HFFc6 (cell line): ENCODE measurements at places on chromosomes 7 and 10. TPM values are rescaled to one million over a fixed set of nuclear protein-coding genes. Genes with fewer than 3 reads are reported as not detected.
A peak's percentile ranks its signal among the peaks of the same experiment; 100 is the strongest.

GRCh38 chr10:50624866-50625501, 1.2 kb upstream of the SGMS1 start:
- DNase-seq: peak; percentile 70
- peak overlapping the region; percentile 91 for H3K27ac ChIP-seq
- H3K4me3 ChIP-seq: peak overlapping the region; percentile 93
- peaks cover 23% of the 10 kb centered on the region for H3K4me1 ChIP-seq

- peak overlapping the region; percentile 91 for H3K4me3 ChIP-seq
- H3K4me1 ChIP-seq: peaks cover 69% of the 10 kb centered on the region
- no peak for DNase-seq
- H3K27me3 ChIP-seq: peaks cover 2% of the 10 kb centered on the region
- H3K27ac ChIP-seq: peak overlapping the region; percentile 99
- H3K36me3 ChIP-seq: no peaks in the 10 kb centered on the region
Measured at GRCh38 chr10:103676058-103676785, 179.2 kb downstream of the SH3PXD2A start.

DNA sequence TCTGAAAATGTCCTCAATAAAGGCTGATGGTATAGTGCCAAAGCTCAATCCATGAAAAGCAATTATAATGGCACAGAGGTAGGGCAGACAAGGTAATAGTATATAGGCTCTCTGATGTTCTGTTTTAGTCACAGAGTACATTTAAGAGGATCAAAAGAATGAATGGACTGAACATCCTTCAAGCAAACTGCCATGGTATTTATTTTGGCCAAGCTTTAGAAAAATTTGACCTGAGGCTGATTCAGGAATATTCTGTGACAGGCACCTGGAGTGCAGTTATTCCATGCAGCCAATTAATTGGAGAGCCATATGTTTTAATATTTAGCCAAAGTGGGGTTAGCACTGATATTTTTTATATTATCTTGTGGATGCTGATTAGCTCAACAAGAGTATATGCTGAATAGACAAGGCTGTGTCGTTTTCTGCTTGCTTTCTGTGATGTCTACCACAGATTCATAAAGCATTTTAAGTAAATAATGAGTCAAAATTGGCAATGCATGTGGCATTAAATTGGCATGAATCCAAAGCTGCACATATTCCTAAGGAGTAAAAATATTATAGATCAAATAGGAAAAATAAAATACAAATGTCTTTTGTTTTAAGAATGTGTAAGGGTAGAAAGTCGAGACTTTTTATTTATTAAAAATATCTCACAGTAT, 177.4 kb downstream of the PCLO start:
- DNase-seq: no peak
- no peaks in the 10 kb centered on the region for H3K36me3 ChIP-seq
- no peak overlapping the region for H3K4me3 ChIP-seq

DNA sequence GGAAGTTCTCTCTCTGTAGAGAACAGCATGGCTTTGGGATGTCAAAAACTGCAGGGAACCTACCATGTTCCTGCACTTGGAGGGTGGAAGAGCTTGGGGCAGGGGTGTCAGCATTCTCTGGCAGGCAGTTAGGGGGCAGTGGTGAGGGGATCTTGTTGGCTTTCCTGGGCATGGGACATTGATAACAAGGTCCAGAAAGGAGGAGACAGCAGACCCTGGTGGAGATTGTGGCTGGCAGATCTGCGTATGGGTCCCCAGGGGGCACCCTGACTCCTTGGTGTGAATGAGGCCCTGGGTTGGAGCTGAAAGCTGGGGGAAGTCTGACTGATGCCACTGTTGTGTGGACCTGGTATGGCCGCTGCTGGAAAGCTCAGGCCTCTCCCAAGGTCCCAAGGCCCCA, 22.9 kb upstream of the CAMK2B start:
- no peaks in the 10 kb centered on the region; the same call in none of the 2 replicates for H3K27me3 ChIP-seq
- H3K27ac ChIP-seq: no peak overlapping the region
- no peak overlapping the region for H3K4me3 ChIP-seq
- no peaks in the 10 kb centered on the region for H3K4me1 ChIP-seq

- H3K27ac ChIP-seq: no peak overlapping the region
- no peaks in the 10 kb centered on the region for H3K4me1 ChIP-seq
- DNase-seq: no peak
- no peak overlapping the region for H3K4me3 ChIP-seq
- peaks cover 3% of the 10 kb centered on the region; the same call in 1 of the 2 replicates for H3K27me3 ChIP-seq
- no peaks in the 10 kb centered on the region for H3K36me3 ChIP-seq
Measured at GRCh38 chr10:43206391-43207235, 60.3 kb downstream of the RASGEF1A start.

DNA sequence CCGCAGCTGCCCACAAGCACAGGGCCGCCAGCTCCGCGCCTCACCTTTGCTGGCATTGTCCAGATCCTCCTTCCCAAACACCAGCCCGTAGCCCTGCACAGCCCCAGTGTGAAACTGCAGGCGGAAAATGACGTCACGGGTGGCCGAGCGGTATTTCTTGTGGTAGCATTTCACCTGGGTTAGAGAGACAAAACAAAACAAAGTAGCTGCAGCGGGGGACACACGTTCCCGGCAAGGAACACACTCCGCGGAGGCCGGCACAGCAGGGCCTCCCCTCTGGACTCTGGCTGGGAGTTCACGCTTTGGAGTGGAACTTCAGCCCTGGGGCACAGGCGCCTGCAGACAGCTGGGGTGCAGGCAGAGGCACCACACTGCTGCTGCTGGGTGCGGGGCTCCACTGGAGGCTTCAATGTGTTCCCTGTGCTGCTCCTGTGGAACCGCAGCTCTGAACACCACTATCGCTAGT, 181.1 kb downstream of the TNS3 start:
- no peak overlapping the region for H3K27ac ChIP-seq
- H3K27me3 ChIP-seq: no peaks in the 10 kb centered on the region
- no peak overlapping the region for H3K4me3 ChIP-seq
- DNase-seq: no peak

- peaks cover 20% of the 10 kb centered on the region for H3K4me1 ChIP-seq
- no peak overlapping the region for H3K27ac ChIP-seq
- H3K36me3 ChIP-seq: no peaks in the 10 kb centered on the region
- no peak overlapping the region for H3K4me3 ChIP-seq
- no peak for DNase-seq
- H3K27me3 ChIP-seq: peaks cover 2% of the 10 kb centered on the region; the same call in 1 of the 2 replicates
Measured at GRCh38 chr7:121985476-121986030, 112.6 kb downstream of the PTPRZ1 start.

DNA sequence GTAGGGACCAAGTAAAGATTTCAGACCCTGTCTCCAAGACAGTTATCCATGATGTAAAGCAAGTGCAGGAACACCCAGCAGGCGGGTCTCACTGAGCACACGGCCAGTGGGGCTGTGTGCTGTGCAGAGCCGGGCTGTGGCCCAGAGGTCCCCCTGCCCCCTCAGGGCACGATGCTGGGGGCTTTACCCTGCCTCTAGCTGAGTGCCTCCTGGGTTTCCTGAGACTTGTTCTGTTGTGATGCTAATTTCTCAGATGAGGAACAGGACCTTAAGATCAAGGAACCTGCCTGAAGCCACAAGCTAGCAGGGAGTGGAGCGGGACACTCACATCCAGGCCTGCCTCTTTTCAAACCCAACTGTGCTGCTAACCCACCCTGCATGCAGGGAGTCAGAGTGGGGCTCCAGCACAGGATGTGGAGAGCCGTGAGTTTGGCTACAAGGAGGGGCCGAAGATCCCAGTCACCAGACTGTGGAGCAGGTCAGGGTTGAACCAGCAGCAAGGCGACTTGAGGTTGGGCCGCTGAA, 76.1 kb upstream of the LYZL2 start:
- no peak overlapping the region for H3K4me3 ChIP-seq
- H3K27ac ChIP-seq: no peak overlapping the region
- H3K27me3 ChIP-seq: peaks cover 5% of the 10 kb centered on the region
- H3K36me3 ChIP-seq: no peaks in the 10 kb centered on the region
- H3K4me1 ChIP-seq: peaks cover 23% of the 10 kb centered on the region

- no peak overlapping the region for H3K27ac ChIP-seq
- no peaks in the 10 kb centered on the region for H3K36me3 ChIP-seq
- peaks cover 37% of the 10 kb centered on the region for H3K4me1 ChIP-seq
- peaks cover 2% of the 10 kb centered on the region; the same call in 1 of the 2 replicates for H3K27me3 ChIP-seq
Measured at GRCh38 chr7:74020390-74020789, 7.6 kb upstream of the ELN start.

DNA sequence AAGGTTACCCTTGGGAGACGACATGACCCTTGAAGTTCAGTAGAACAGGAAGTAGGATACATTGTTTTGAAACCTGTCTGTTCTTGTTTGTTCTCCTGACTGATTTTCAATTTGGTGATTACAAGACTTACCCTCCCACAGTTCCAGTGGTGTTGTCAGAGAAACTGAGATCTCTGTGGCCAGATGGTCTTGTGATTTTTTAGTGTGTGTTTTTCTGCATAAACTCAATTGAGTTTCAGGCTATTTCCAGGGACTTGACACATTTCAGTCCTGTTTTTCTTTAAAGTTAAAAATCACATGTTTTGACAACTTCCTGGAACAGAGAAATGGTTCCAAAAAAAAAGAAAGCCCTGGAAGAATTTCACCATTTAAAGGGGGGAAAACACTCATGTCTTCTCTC, 22.3 kb downstream of the PIK3CG start:
- no peaks in the 10 kb centered on the region for H3K36me3 ChIP-seq
- no peaks in the 10 kb centered on the region for H3K4me1 ChIP-seq
- no peak for DNase-seq

DNA sequence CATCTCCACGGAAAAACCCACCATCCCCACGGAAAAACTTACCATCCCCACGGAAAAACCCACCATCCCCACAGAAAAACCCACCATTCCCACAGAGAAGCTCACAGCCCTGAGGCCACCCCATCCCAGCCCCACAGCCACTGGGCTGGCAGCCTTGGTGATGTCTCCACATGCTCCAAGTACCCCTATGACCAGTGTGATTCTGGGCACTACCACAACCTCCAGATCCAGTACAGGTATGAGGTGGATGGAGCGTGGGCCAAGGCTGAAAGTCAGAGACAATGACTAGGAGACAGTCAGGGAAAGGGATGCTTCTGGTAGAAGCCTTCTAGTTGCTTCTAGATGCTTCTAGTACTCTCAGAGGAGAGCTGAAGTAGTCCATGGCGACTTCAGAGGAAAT, 19.6 kb downstream of the ZAN start:
- DNase-seq: no peak
- H3K27me3 ChIP-seq: peaks cover 33% of the 10 kb centered on the region
- no peaks in the 10 kb centered on the region for H3K36me3 ChIP-seq
- H3K27ac ChIP-seq: no peak overlapping the region

DNA sequence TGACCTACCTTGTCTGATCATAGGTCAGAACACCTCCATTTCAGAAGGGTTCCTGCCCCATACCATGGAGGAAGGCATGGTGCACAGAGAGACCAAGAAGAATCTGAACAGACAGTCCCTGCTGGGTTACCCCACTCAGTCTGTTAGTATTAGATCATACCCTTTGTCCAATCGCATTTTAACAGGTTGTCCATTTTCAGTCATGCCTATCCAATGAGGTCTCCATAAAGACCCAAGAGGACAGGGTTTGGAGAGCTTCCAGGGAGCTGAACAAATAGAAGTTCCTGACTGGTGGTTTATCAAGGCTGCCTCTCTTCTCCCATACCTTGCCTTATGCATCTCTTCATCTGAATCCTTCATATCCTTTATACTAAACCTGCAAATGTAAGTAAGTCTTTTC, 21.2 kb upstream of the SLC16A12 start:
- no peaks in the 10 kb centered on the region for H3K36me3 ChIP-seq
- no peak overlapping the region for H3K27ac ChIP-seq
- H3K4me3 ChIP-seq: no peak overlapping the region
- DNase-seq: no peak

GRCh38 chr7:132932296-132933071, 149.4 kb downstream of the CHCHD3 start:
- peak overlapping the region; percentile 68 for H3K27ac ChIP-seq
- no peak for DNase-seq
- H3K4me3 ChIP-seq: peak overlapping the region; percentile 6; the same call in 1 of the 2 replicates
- no peaks in the 10 kb centered on the region; the same call in 1 of the 2 replicates for H3K27me3 ChIP-seq
- H3K4me1 ChIP-seq: peaks cover 17% of the 10 kb centered on the region

GRCh38 chr10:61822781-61823230, 78.7 kb upstream of the ARID5B start:
- peaks cover 62% of the 10 kb centered on the region for H3K4me1 ChIP-seq
- H3K27ac ChIP-seq: peak overlapping the region; percentile 50
- no peaks in the 10 kb centered on the region for H3K36me3 ChIP-seq
- no peaks in the 10 kb centered on the region for H3K27me3 ChIP-seq
- H3K4me3 ChIP-seq: no peak overlapping the region
- peak; percentile 83 for DNase-seq

DNA sequence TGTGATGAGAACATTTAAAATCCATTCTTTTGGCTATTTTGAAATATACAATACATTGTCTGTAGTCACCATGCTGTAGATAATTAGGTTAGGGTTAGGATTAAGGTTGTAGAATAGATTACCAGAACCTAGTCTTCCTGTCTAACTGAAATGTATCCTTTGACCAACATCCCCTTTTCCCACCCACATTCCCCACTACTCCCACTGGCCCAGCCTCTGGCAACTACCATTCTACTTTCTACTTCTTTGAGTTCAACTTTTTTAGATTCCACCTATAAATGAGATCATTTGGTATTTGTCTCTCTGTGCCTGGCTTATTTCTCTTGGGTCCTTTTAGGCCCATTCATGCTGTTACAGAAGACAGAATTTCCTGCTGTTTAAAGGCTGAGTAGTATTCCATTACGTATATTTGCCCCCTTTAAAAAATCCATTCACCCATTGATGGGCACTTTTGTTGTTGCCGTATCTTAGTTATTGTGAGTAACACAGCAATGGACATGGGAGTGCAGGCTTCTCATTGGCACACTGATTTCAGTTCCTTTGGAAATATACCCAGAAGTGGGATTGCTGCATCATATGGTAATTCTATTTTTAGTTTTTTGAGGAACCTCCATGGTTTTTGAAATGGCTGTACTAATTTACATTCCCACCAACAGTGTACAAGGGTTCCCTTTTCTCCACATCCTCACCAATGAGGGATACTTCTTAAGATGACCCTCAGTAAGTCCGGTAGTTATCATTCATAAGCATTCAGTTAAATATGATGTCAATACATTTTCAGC, 104.0 kb downstream of the RALA start:
- no peak for DNase-seq
- peaks cover 1% of the 10 kb centered on the region for H3K27me3 ChIP-seq
- no peaks in the 10 kb centered on the region for H3K36me3 ChIP-seq
- no peak overlapping the region for H3K27ac ChIP-seq
- peaks cover 4% of the 10 kb centered on the region; the same call in 1 of the 2 replicates for H3K4me1 ChIP-seq

GRCh38 chr10:23408330-23408976, 30.4 kb upstream of the OTUD1 start:
- H3K27ac ChIP-seq: no peak overlapping the region
- DNase-seq: peak; percentile 45
- H3K36me3 ChIP-seq: no peaks in the 10 kb centered on the region
- H3K4me1 ChIP-seq: peaks cover 23% of the 10 kb centered on the region
- no peak overlapping the region for H3K4me3 ChIP-seq

- H3K27ac ChIP-seq: no peak overlapping the region
- peaks cover 41% of the 10 kb centered on the region for H3K4me1 ChIP-seq
- H3K27me3 ChIP-seq: peaks cover 2% of the 10 kb centered on the region; the same call in 1 of the 2 replicates
- H3K4me3 ChIP-seq: no peak overlapping the region
- no peak for DNase-seq
Measured at GRCh38 chr10:113859261-113859660, 4.8 kb downstream of the NHLRC2 start.

CALCR gene
- not detected in 2 replicates for total RNA-seq

PDE1C gene
- total RNA-seq: 0.21 to 1.3 TPM (median 0.24 TPM) in 3 replicates

ACTR3C gene
- not detected in 3 replicates for total RNA-seq

GPR85 gene
- 2.0 to 3.1 TPM (median 2.1 TPM) in 3 replicates for total RNA-seq

ADCYAP1R1 gene
- total RNA-seq: 0.03 TPM in 1 of 3 replicates, not detected in the others

VGF gene
- total RNA-seq: 0.26 and 0.63 TPM in 2 replicates

COL13A1 gene
- total RNA-seq: 33.5 to 37.5 TPM (median 34.6 TPM) in 3 replicates

SPDYE6 gene
- not detected in 3 replicates for total RNA-seq

C10orf62 gene
- total RNA-seq: not detected in 3 replicates

ANKRD30A gene
- not detected in 2 replicates for total RNA-seq

PPP1R3C gene
- total RNA-seq: 33.7 and 62.7 TPM in 2 replicates

CUEDC2 gene
- 62.8 to 75.9 TPM (median 68.1 TPM) in 3 replicates for total RNA-seq

GOT1 gene
- 41.9 to 46.1 TPM (median 44.2 TPM) in 3 replicates for total RNA-seq

PON3 gene
- total RNA-seq: not detected in 3 replicates

NAT16 gene
- not detected in 2 replicates for total RNA-seq
